ENCODE measurements at places on chromosomes 2 and 18. TPM values are rescaled to one million over a fixed set of nuclear protein-coding genes. Genes with fewer than 3 reads are reported as not detected.

DNA sequence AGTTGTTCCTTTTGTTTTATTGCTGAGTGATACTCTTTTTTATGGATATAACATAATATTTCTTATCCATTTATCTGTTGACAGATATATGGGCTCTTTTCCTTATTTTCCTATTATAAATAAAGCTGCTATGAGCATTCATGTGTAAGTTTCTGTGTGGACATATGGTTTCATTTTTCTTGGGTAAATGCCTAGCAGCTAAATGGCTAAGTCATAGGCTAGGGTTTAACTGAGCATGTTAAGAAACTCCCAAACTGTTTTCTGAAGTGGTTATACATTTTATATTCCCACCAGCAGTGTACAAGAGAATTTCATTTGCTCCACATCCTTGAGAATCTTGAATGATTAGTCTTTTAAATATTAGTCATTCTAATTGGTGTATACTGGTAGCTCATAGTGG lies 786.6 kb upstream of the CDH2 start:
- no peak for DNase-seq

DNA sequence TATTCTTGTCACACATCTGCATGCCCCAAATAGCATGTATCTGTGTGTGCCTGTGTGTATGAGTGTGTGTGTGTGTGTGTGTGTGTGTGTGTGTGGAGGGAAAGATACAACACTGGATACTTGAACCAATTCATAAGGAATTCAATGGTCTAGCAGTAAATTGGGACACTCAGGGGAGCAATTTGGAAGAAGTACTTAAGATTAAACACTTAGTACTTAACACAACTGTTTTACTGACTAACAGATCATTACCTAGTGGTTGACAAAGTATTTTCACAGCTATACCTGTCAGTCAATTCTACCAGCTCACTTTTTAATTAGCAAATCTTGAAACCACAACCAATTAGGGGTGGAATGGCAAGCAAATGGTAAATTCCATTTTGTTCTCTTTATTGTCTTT lies 1024.1 kb downstream of the TMEM182 start:
- DNase-seq = no peak

SLC4A5 gene
- 12.6 TPM for total RNA-seq

TEKT4 gene
- total RNA-seq = not detected

C2orf78 gene
- total RNA-seq = not detected

DNA sequence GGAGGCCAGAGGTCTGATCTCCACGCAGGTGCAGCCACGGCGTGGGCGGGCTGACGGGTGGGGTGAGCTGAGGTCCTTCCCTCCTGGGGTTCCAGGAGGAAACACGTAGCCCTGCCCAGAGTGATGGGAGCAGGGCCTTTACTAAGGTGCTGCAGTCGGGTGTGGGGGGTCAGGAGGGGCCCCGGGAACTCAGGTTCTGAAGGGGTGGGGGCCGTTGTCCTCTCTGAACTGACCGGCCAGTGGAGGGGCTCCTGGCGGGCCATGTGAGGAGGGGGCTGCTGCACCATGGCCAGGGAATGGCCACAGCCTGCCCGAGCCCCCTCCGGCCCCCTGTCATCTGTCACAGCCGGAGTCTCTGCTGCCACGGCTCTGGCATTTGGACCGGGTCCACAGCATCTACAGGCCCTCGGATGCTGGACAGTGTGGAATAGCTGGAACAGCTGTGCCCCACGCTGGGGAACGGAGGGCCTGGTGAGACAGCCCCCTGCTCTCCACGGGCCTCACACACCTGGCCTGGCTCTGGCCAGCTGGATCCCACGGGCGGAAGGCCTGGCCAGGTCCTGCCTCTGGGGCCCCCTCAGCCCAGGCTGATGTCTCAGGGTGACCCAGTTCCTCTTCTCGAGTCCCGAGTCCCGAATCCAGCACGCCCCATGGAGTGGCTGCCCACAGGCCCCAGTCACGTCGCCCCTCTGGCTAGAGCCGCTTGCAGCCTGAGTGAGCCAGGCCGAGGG lies 145.6 kb upstream of the GPC1 start:
- DNase-seq = no peak

GRCh38 chr18:63187223-63187574 lies 132.4 kb downstream of the BCL2 start:
- no peak for DNase-seq

- no peak for DNase-seq
Observed at GRCh38 chr2:168935810-168936581, 34.9 kb downstream of the G6PC2 start.

DNA sequence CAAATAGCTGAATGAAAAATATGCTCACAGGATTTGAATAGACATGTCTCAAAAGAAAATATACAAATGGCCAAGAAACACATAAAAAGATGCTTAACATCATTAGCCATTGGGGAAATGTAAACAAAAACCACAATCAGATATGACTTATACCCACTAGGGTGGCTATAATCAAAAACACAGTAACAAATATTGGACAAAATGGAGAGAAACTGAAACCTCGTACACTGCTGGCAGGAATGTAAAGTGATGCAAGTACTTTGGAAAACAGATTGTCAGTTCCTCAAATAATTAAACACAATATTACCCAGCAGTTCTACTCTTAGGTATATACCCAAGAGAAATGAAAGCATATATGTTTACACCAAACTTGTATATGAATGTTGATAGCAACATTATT lies 213.0 kb downstream of the PHLPP1 start:
- no peak for DNase-seq

PDE11A gene
- total RNA-seq = 2.4 TPM

GRCh38 chr2:234259440-234259839 lies 208.9 kb downstream of the SPP2 start:
- no peak for DNase-seq

DNA sequence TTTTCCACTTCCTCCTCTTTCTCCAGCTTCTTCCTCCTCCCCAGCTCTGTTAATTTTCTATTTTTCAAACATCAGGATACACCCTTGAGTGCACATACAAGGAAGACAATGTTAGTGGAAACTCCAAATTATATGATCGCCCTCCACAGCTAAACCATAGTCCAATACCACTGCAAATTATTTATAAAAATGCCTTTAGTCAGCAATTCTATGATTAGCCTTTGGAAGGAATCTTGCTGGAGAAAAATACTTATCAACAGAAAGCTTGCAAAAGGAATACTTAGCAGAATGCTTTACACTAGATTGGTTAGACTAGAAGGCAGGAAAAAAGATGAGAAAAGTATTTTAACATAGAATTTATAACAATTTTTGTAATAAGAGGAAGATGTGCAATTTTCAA lies 178.9 kb downstream of the FAM124B start:
- DNase-seq = no peak

- DNase-seq = no peak
Observed at GRCh38 chr2:70991742-70992141, 2.9 kb downstream of the TEX261 start.

DNA sequence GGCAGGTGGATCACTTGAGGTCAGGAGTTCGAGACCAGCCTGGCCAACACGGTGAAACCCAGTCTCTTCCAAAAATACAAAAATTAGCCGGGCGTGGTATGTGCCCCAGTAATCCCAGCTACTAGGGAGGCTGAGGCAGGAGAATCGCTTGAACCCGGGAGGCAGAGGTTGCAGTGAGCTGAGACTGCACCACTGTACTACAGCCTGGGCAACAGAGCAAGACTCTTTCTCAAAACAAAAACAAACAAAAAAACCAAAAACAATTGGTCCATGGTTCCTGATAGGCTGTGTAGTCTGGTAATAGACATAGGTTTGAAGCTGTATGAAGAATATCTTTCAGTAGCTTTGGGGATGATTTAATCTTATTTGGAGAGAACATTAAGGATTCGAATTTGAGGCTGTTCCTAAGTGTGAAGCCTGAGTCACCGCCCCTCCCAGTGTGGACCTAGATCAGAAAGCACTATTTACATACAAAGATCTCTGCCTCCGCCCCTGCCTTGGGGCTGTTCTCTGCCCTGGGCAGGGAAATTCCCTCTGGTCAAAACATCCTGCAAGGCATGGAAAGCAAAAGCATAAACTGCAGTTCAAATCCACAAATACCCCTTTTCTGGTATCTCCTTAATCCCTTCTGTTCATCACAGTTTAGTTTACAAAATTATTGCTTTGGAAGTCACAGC lies 52.8 kb upstream of the PMAIP1 start:
- no peak for DNase-seq

- DNase-seq = no peak
Observed at GRCh38 chr2:209529579-209529978, 105.7 kb downstream of the MAP2 start.

Data from sciatic nerve (tissue), 2 donors.